ENCODE measurements at places on chromosomes 16 and 17.

DNA sequence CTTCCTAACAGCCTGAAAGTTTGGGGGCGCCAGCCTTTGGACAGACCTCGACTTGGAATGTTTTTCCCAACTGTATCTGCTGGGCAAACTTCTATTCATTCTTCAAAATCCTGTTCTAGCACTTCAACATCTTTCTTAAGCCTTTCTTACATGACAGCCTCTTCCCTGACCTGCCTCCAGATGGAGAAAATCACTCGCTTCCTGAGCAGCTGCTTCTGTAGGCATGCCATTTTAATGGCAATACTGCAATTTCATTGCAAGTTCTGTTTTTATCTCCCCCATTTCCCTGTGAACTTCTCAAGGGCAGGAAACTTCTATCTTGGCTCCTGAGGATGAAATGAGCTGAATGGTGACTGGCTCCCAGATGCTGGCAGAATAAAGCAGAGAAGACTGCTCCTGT, 128.8 kb upstream of the ASIC2 start:
- no peak for DNase-seq

- DNase-seq = no peak
These were observed 29.4 kb upstream of the CACNG1 start for GRCh38 chr17:67015001-67015400.

- DNase-seq = no peak
These were observed 45.8 kb upstream of the ETV4 start for GRCh38 chr17:43591779-43592562.

GRCh38 chr16:49586466-49587450, 213.2 kb downstream of the C16orf78 start:
- no peak for DNase-seq

DNA sequence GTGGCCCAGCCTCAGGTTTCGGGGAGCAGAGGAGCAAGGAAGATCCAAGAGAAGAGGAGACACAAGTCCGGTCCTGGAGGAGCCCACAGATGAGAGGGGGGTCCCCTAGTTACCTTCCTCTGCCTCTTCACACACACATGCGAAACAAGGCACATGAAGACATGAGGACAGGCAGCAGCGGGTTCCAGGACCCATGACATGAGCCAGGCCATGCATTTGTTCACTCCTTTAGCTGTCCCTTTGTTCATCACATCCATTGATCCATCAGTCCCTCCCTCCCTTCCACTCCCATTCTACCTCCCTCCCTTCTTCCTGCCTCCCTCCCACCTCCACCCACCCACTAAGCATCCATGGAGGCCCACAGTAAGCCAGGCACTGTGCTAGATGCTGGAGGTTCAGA, 9.4 kb downstream of the PPY start:
- no peak for DNase-seq

DNA sequence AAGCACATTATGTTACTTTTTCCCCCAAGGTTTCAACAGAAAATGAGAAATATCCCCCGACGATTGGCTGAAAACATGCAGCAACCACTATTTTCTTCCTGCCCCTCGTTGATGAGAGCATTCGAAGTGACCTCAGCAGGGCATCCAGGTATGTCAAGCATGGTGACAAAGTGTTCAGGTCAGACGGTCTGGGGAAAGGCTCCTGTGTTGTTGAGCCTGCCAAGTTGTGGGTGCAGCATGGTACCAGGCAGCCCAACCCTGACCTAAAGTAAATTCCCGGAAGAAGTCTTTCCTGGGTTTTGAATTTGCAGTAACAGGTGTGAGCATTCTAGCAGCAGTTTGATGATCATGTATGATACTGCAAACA, 51.7 kb upstream of the SEC14L1 start:
- no peak for DNase-seq

DNA sequence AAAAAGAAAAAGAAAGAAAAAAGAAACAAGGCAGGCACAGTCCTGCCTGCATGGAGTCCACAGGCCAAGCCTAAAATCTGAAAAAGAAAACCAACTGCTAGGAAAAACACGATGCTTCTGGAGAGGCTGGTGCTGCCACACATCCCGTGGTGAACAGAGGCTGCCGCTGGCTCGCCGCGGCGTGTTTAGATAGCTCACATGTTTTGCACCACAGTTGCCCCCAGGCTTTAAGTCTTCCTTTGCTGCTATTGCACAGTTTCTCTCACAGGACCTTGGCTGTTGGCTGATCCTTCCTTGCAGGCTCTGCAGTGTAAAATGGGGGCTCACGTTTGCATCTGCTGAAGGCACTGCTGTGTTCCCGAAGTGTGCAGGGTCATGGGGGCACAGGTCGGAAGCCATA, 8.6 kb downstream of the SLC6A4 start:
- DNase-seq = no peak

DNA sequence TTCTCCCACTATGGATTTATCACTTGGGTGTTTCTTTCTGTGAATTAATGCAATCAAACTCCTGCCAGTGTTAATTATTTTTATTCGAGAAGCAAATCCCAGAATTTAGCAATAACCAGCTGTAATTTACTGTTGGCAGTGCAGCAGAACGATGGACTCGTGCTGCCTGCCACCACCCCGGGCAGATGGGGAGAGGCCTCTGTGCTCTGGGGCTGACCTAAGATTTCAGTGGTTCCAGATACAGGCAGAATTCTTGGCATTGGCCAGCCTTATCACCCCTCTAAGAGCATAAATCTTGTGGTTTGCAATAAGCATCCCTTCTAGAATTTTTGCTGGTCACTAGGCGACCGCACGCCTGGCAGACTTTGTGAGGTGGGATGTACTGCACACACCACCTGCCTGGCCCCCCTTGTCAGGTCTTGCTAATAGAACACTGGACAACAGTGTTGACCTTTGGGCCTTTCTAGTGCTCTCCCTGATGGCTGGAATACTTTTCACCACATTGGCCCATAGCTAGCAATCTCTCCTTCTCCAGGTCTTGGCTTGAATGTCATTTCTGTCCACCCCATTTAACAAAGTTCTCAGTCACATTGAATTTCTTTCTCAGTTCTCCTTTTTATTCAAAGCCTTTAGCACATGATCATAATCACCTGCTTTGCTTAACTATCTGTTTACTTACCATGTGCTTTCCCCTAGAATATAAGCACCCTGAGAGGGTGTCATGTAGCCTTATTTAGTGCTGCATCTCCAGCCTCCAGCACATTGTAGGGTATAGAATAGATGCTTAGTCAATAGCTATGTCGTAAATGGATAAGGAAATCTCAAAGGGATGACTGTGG, 122.1 kb upstream of the DYNLRB2 start:
- no peak for DNase-seq

- no peak for DNase-seq
These were observed 92.8 kb upstream of the PMFBP1 start for GRCh38 chr16:72264771-72265170.

- no peak for DNase-seq
These were observed 699 bp downstream of the MPRIP start for GRCh38 chr17:17042851-17043460.

DNA sequence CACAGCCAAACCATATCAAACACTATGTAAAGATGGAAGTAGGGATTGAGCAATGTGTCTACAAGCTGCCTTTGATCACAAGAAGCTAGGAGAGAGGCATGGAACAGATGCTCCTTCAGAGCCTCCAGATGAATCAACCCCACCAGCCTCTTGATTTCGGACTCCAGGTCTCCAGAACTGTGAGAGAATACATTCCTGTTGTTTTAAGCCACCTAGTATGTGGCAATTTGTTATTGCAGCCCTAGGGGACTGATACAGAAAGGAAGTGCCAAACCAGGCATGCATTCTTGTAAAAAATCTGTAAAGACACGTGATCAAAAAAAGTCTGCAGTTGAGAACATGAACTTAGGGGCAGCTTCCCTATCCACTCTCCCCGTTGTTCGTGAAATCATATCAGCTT, 91.1 kb downstream of the C17orf67 start:
- DNase-seq = no peak

DNA sequence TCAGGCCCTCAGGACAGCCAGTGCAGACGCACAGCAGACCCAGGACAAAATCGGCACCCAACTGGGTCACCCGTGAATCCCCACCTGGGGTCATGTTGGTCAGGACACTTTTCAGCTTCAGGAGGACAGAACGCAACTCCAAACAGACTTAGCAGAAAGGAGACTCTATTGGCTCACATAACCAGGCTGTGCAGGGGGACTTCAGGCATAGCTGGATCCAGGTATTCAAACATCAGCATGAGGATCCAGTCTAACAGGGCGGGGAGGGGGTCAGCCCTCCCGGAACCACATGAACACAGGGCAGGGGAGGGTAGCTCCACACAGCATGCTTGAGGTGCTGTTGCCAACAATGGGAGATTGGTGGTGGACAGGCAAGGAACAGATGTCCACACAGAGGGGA, 22.0 kb downstream of the ZNF469 start:
- DNase-seq = no peak

- DNase-seq = no peak
These were observed 6.0 kb downstream of the NAGPA start for GRCh38 chr16:5027575-5028235.

GRCh38 chr17:80774146-80774545, 217.5 kb upstream of the CHMP6 start:
- peak; percentile 42 for DNase-seq

DNA sequence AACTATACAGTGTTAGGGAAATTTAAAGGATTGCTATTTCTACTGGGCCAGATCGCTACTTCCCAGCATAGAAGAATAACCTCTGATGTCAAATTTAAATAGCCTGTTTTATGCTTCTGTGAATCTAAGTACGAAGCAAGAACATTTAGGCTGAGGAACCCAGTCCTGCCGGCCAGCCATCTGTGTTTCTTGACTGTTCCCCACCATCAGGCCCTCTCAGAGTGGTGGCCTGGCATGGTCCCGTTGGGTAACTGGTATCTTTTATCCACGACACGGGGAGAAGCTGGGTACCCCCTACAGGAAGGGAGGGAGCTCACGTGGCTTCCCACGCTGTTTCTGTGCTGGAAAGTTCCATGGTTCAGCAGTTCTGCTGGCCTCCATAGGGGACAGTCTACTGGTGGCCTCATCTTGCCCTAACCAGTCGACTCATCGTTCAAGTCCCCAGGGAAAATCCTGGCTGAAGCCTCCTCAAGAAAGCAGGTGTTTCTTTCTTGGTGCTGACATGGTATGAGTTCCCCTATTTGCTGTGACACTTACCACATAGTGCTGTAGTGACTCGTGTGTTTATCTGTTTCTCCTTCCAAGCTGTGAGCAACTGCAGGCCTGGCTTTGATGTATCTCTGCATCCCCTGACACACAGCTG, 201.7 kb upstream of the NLRP1 start:
- DNase-seq = no peak

DNA sequence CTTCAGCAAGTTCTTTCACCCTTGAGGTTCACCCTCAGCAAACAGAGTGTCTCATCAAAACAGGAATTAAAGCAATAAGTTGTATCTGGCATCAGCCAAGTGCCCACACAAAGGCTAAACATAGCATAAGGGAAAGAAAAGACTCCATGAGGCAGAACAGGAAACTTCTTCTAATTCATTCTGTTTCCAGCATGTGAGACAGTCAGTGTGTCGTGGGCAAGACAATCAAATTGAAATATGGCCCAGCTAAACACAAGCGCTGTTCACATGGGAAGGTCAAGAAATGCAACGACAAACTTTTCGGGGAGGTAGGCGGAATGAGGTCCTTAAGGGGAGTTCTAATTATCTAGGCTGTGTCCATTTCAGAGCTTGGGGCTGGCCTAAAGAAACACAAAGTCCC, 393.4 kb downstream of the HAPSTR1 start:
- DNase-seq = no peak

- DNase-seq = no peak
These were observed at the start of gene ZNF469 for GRCh38 chr16:88382491-88383400. TSS of gene ZNF469 (plus strand) at chr16:88382959. CDS start at chr16:88427471, 44,512 bp downstream.

- no peak for DNase-seq
These were observed 232.8 kb downstream of the SEC14L1 start for GRCh38 chr17:77373299-77374169.

GRCh38 chr17:44749076-44749979, 9.5 kb upstream of the ADAM11 start:
- DNase-seq = no peak

- no peak for DNase-seq
These were observed 242.3 kb downstream of the SOX9 start for GRCh38 chr17:72363089-72363610.

GRCh38 chr17:8586766-8587165, 43.8 kb downstream of the MYH10 start:
- DNase-seq = no peak

- DNase-seq = no peak
These were observed 38.7 kb downstream of the CMIP start for GRCh38 chr16:81483064-81483969.

- no peak for DNase-seq
These were observed 3.7 kb upstream of the SCIMP start for GRCh38 chr17:5238333-5238732.

All from NCI-H187 (cell line).